K562 (cell line): ENCODE measurements at places on chromosomes 12 and 14. TPM values are rescaled to one million over a fixed set of nuclear protein-coding genes. Genes with fewer than 3 reads are reported as not detected.

GRCh38 chr14:103624860-103625259, 4.2 kb upstream of the KLC1 start:
- DNase-seq: no peak

The SERPINA12 gene
- total RNA-seq: not detected in 2 replicates

The LRRK2 gene
- total RNA-seq: 0.58 and 0.89 TPM in 2 replicates

GRCh38 chr12:69686731-69687130, 12.4 kb downstream of the BEST3 start:
- no peak for DNase-seq

GRCh38 chr14:105069871-105070759, 4.9 kb upstream of the GPR132 start:
- DNase-seq: peak; percentile 41
